ENCODE measurements at places on chromosomes 12 and 14.

DNA sequence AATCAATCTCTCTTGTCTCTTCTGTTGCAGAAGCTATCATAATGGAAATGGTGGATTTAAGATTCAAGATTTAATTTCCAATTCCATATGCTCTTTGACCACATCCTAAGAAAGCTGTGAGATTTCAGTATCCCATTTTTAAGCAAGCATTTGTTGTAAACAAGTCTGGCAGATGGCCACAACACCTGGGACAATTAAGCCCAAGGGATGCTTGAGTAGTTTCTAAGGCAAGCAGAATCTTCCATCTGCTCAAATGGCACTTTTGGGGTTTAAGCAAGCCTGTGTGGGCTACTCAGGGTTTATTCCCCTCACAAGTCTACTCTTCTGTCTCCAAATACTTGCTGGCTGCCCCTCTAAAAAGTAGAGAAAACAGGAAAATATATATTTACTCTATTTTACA is 304.7 kb upstream of the SYT1 start:
- DNase-seq: no peak

DNA sequence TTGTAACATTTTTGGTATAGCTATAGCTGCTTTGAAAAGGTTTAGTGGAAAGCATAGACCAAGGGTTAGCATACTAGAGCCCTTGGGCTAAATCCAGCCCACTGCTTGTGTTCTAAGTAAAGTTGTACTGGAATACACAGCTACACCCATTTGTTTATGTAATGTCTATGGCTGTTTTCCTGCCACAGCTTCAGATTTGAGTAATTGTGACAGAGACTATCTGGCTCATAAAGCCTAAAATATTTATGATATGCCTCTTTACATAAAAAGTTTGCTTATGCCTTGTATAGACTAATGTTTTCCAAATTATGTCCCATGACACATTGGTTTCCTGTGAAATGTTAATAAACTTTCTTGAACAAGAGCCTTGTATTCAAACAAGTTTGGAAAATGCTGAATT is 234.8 kb upstream of the ATP2B1 start:
- no peak for DNase-seq

- DNase-seq: no peak
Observed at GRCh38 chr12:16618256-16618655, 12.3 kb upstream of the LMO3 start.

GRCh38 chr12:132159555-132160003 is 15.3 kb downstream of the NOC4L start:
- DNase-seq: no peak

- DNase-seq: no peak
Observed at GRCh38 chr12:105825141-105825540, 313.6 kb downstream of the NUAK1 start.

DNA sequence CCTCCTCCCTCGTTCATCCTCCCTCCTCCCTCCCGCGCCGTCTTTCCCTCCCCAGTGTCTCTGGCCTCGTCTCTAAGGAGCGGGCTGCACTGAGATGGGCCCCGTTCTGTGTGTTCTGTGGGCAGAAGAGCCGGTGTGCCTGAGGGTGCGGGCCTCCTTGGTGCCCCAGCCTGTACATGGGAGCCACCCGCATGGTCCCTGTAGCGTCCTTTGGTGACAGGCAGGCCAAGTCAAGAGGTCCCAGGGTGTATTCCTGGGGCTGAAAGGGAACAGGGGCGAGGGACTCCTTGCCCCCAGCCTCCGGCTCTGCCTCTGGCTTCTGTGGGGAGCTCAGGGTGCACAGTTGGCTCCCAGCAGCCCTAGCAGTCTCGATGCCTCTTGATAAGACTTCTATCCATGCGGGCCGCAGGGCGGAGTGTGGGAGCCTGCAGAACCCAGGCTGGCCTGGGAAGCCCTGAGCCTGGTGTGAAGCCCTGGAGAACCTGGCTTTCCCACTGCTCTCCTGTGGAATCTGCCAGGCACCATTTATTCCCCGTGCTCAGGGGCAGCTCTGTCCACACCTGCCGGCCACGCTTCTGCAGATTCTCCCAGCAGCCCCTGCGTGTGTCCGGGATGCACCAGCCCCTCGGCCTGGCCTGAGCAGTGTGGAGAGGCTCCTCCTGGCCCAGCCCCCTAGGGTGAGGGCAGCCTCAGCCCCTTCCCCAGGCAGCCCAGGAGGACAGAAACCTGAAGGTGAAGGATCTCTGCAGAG is 181.3 kb downstream of the KIF26A start:
- no peak for DNase-seq

- DNase-seq: no peak
Observed at GRCh38 chr14:58082491-58083098, 69.4 kb downstream of the ARMH4 start.

- DNase-seq: no peak
Observed at GRCh38 chr12:59708484-59708883, 112.7 kb downstream of the SLC16A7 start.

DNA sequence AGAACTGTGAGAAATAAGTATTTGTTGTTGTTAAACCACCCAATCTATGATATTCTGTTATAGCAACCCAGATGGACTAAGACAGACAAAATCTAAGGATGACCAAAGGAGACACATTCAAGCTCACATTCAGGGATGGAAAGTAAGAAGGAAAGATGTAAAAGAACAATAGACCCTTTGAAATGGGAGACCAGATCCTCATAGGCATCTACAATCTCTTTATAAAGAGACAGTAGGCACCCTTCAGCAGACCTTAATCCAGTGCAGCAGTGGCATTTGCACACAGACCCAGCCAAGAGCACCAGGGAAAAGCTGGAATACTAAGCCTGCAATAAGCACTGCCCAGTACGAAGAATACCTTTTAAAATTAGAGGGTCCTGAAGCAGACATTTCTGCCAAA is 132.7 kb downstream of the KLHL28 start:
- no peak for DNase-seq

DNA sequence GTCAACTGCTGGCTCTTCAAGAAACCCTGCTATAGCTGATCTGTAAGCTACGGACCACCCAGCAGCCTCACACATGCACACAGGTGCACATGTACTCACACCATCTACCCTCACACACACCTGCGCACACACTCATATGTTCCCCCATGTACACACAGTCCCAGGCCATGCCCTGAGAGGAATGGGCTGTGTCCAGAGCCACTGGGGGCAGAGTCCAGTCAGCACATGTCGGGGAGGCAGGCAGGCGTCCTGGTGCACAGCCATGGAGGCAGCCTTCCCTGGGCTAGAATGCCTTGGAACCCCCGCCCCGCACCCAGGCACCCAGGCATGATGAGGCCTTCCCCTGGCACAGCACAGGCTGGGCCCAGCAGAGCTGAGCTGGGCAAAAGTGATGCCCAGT is 58.3 kb upstream of the DLK1 start:
- DNase-seq: no peak

GRCh38 chr12:124563809-124564208 is 3.6 kb downstream of the NCOR2 start:
- no peak for DNase-seq

GRCh38 chr12:9651265-9651729 is 18.2 kb upstream of the CLEC2D start:
- DNase-seq: peak; percentile 37

DNA sequence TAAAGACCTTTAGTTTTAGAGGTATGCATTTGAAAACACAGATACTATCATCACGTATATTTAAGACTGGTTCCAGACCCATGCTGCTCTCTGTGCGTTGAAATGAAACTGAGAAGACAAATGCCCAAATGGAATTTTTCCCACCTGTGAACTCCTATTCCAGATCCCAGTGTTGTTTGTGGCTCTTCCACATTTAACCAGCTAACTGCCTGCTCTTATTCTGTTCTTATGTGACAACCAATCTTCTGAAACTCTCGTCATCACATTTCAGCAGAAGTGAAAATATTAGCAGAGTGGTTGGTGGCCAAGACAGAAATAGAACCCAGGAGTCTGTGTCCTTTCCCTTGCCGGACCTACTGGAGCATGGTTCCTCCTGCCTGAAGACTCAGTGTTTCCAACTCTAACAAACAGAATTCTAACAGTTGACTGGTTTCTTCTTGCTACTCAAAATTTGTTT is 460.2 kb downstream of the RAD51B start:
- DNase-seq: no peak

DNA sequence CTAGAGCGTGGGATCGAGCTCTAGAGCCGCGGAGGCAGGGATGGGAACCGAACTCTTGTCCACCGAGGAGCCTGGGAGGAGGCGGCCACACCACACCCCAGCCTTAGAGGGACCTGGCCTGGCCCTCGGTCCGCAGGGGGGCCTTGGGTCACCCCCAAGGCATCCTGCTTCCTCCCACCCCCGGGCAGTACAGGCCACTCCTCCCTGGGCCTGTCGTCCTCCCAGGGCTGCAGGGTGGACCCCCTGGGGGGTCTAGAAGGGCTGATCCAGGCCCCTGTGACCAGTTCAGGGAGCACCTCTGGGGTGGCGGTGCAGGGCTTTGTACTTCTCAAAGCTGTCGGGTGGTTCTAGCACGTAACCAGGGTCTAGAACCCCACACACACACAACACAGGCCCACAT is 79.1 kb upstream of the FBRSL1 start:
- no peak for DNase-seq

DNA sequence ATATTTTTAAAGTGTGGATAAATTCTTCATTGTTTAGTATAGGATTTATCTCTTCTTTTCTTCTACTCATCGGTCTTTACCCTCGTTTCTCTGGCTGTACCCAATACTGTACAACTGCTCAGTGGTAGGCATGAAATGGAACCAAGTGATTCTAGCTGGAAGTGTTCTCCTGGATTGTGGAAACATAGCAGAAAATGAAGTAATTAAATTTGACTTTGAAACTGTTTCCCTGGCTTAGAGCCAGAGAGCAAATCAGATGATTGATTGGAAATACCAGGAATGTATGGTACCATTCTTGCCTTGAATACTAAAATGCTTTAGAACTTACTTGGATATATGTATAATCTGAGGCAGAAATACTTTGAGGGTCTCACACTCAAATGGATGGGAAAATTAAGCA is 292.3 kb downstream of the ERC1 start:
- DNase-seq: no peak

GRCh38 chr12:118846416-118846815 is 134.9 kb upstream of the SRRM4 start:
- DNase-seq: no peak

GRCh38 chr14:71618047-71618446 is 314.2 kb upstream of the RGS6 start:
- DNase-seq: no peak

DNA sequence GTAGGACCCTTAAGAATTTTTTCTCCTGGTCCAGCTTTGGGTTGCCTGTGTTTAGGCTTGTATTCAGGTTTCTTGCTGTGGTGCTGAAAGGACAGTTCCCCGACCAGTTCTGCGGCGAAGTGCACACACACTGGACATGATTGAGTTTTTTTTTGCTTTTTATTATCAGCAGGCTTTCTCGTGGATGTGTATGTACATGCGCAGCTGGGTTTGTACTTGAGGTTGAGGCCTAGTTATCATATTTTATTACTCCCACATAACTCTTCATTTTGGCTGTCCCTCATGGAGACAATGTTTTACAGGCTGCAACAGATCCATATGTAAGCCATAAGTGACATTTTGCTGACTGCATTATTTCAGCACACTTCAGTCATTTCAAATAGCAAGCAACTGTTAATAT is 2.5 kb downstream of the SCN8A start:
- no peak for DNase-seq

GRCh38 chr14:21087294-21088091 is 11.0 kb downstream of the ZNF219 start:
- DNase-seq: peak; percentile 97

DNA sequence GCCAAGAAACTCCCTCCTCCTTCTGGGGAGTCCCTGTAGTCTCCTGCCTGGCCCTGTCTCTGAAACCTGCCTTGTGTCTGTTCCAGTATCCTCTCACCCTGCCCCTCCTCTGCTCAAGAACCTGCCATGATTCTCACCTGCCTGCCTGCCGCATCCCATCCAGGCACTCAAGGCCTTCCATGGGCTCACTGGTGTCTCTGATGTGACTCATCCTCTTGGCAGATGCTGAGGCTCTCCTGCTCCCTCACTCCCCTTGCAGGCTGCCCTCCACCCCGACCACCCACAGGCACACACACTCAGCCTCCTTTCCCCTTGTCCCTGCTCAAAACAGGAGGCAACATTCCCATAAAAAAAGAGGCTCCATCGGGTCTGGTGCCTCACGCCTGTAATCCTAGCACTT is 5.8 kb upstream of the BEGAIN start:
- DNase-seq: no peak

GRCh38 chr14:50924236-50924635 is 20.0 kb downstream of the PYGL start:
- DNase-seq: no peak

DNA sequence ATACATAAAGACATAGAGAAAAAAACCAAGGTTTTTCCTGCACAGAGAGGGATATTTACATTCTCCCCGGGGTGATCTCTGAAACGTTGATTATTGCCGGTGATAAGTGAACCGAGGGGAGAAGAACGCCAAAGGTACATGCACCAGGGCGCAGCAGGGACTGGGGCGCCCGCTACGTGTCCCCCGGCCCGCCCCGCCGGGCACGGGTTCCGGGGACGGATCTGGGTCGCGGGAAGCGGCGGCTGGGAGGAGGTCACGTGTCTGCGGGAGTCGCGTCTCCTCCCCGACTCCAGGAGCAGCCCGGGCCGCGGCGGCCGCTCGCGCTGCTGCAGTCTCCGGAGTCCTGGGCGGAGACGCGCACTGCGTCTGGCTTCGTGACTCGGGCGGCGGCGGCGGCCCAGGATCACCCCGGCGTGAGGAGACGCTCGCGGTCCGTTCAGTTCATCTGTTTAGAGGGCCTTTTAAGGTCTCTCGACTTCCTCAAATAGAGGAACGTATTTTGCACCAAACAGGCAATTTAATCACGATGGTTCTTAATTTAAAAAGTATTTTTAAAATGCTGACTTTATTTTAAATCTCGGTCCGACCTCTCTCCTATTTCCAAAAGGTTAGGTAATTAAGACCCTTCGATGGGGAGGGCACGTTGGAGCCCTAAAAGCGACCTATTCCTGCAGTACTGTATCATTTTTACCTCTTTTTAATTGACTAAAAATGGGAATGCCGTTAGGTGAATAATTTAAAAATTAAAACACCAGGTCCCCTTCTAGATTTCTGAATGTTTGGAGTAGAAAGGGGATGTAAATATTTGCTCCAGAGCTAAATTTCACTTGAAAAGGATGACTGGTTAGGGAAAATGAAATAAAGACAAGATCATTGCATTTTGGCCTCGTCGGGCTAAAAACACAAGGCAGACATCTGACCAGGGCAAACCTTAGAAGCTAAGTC is 1.8 kb upstream of the BHLHE41 start:
- DNase-seq: no peak

DNA sequence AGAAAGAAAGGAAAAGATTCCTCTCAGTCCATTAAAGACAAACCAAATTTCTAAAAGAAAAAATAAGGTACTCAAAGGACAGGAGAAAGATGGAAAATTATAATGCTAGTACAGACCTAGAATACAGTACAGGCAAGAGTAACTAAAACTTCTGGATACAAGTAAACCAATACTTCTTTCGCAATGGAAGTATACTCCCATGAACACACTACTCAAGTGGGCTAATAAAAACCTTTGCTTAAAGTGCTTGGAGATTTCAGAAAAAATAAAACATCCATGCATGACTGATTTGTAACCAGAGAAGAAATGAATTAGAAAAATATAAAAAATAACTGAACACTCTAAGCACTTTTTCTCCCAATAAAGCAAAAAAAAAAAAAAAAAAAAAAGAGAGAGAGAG is 3.5 kb downstream of the ZBTB25 start:
- DNase-seq: no peak

Measured in central memory CD4-positive, alpha-beta T cell (primary cell).